GOT3 (cell line): ENCODE measurements at places on chromosomes 2 and 18.
A peak's percentile ranks its signal among the peaks of the same experiment; 100 is the strongest.

DNA sequence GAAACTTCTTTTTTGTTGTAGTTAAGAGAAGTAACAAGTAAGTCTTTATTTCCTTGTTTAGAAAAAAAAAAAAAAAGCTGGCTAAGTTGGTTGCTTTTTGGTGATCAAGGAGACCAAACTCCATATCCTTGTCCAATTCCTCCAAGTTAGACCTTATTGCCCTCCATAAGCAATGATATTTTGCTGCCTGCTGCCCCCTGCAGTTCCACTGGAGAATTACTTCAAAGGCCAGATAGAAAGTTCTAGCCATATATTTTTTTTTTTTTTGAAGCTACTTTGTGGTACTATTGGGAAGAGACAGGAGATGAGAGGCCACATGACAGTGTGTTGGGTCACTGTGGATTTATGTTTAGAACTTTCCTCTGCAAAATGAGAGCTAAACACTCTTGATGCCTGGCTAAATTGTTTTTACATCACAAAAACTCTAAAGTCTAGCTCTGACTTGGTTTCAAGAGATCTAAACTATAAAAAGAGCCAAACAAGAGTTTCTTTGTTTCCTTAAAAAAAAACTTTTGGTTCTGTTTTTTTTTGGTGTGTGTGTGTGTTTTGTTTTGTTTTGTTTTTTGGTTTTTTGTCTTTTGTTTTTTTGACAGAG, 80.7 kb upstream of the RASGRP3 start:
- no peak for DNase-seq

DNA sequence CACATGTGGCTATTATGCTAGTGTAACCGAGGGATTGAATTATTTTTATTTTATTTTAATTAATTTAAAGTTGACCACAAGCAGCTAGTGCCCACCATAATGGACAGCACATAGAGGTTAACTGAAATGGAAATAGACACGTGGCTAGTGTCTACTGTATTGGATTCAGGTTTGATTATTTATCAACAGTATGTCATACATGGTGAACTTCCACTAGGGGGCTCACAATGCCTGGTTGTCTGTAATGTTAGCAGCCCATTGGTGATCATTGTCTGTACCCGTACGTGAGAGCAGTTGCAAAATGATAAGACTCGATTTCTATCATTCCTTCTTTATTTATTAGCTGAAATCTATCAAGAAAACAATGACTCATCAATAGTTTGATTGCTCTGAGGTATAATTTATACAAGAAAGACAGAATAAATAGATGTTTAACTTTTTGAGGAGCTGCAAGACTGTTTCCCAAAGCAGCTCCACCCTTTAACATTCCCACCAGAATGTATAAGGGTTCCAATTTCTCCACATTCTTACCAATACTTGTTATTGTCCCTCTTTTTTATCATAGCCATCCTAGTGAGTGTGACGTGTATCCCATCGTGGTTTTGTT, 76.5 kb downstream of the CYBRD1 start:
- no peak for DNase-seq

GRCh38 chr2:238945433-238946150, 97.7 kb downstream of the TWIST2 start:
- no peak for DNase-seq

DNA sequence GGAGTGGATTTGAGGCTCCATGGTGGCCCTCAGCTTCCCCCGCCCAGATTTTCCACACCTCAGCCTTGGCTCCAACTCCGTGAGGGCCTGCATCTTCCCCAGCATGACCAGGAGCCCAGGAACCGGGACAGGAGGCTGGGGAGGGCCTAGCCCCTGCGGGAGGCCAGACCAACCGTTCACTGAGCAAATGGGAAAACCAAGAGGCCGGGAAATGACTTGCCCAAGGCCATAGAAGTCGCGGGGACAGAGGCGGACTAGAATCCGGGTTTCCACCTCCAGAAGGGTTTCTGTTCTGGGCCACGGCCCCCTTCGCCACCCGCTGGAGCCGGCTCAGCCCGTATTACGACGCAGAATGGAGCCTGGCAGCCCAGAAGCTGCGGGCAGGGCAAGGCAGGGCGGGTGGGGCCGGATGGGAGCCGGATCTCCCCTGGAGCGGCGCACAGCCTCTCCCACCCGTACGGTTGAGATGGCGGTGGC, 7.9 kb upstream of the CRYBA2 start:
- DNase-seq, result no peak

DNA sequence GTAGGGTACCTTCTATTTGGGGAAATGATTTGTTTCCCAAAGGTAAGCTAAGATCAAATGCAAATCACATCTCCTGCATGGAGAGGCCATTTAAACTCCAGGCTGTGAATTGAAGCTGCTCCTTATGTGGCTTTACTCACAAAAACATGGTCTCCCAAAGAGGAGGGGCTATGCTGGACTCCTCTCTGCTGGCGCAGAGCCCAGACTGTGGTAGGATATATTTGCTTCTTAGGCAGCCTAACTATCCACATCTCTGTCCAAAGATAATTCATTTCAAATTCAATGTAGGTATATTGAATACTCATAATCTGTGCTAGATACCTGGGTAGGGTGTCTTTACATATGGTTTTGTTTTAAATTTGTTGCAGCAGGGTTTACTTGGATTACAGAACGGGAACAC, 358.5 kb downstream of the ALK start:
- no peak for DNase-seq

DNA sequence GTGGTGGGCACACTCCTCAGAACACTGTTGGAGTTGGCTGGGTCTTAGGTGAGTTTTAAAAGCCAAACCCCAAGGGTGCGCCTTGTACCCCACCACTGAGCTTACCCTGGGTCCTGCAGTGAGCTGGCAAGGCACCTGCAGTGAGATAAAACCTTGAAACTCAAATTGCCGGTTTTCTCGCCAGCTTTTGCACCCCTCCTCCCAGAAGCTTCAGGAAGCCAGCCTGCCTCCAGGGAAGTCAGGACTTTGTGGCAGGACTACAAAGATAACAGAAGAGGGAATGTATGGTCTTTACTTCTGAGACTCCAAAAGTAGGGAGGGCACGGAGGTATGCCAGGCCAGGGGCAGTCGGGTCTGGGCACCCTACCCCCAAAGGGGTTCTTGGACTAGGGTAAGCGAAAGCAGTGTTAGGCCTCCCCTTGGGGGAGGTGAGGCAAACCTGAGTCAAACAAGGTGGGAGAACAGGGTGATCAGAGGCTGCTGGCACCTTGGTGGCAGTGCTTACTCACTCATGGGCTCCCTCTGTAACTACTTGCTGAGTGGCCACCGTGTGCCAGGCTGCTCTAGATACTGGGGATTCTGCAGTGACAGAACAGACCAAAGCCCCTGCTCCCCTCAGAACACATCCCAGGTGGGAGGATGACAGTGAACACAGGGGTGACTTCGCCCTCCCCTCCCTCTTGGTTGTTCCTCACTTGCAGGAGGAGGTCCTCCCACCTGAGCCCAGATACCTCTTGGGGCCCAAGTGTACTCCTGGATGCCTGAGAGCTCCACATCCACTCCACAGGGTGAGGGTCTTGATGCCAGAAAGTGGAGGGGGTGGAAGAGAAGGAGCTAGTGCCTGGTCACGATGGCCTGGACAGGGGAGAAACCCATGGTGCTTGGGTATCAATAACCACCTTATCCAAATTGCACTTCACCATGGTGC, 69.3 kb upstream of the RGPD5 start:
- DNase-seq, result no peak

DNA sequence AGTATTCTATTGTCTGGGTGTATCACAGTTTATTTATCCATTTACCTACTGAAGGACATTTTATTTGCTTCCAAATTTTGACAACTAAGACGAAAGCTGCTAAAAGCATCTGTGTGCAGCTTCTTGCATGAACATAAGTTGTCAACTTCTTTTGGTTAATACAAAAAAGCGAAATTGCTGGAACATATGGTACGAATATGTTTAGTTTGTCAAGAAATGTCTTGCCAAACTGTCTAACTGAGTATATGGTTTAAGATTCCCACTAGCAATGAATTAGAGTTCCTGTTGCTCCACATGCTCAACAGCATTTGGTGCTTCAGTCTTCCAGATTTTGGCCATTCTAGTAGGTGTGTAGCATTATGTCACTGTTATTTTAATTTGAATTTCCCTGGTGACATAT, 372.3 kb upstream of the NRXN1 start:
- no peak for DNase-seq

DNA sequence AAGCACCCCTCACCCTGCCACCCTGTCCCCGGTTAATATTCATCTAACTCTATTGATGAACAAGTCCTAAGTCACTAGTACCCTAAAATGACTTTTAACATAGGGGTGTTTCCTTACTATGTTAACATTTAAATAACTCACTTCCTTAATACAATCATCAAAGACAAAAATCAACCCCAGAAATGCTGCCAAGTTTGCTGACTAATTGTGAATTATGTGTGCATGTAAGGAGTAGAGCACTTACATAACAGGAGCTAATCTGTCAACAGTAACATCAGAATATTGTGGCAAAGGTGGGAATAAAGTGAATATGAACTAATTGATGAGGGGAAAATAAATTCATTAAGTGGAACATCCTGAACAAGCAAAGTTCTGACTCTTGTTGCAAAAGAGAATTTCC, 81.4 kb upstream of the ERBB4 start:
- no peak for DNase-seq

DNA sequence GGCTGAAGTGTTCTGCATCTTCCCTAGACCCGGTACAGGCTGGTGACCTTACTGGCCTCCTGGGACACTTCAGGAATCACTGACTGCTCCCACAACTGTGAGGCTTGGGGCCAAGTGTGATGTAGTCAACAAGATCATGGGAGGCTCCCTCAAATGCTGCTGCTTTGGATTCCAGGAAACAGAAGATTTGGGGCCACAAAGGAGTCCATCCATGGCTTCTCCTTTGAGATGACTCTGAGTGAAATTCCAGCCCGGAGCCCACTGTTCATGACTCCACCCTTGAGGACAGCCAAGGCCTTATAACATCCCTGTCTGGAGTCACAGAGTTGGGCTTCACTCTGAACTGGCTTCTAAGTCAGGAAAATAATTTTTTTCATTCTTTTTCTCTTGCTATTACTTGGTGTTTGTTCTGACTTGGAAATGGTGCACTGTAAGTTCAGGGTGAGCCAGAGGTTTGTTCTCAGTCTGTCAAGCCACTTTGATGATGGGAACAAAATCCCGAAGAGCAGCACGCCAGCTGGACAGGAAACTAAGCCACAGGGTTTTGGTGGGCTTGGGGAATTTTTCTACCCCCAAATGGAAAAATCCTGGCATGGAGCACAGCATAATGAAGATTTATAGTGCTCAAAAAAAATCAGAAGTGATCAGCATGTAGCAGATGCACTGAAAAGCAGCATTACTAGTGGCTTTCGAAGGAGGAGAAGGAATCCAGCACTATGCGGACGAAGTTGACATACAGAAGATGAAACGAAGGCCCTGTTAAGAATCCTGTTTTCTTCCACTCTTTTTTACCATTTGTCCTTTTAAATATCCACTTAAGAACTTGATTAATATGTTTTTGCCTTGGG, 98.1 kb upstream of the ZFP36L2 start:
- DNase-seq, result no peak

DNA sequence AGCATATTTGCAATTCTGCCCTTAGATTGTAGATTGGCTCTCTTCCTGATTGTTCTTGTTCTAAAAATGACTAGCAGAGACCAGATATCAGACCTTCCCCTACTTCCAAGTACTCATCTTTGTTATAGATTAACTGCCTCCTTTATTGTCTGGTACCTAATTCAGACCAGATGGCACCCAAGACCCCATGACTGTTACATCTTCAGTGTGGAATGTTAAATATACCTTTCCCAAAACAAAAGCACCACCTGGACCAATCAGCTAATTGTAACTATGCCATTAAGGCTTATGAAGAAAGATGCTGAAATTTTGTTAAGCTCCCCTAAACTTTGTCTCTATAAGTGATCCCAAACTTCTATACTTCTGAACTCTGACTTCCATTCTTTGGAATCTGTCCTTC, 12.0 kb upstream of the TFPI start:
- DNase-seq, result no peak

DNA sequence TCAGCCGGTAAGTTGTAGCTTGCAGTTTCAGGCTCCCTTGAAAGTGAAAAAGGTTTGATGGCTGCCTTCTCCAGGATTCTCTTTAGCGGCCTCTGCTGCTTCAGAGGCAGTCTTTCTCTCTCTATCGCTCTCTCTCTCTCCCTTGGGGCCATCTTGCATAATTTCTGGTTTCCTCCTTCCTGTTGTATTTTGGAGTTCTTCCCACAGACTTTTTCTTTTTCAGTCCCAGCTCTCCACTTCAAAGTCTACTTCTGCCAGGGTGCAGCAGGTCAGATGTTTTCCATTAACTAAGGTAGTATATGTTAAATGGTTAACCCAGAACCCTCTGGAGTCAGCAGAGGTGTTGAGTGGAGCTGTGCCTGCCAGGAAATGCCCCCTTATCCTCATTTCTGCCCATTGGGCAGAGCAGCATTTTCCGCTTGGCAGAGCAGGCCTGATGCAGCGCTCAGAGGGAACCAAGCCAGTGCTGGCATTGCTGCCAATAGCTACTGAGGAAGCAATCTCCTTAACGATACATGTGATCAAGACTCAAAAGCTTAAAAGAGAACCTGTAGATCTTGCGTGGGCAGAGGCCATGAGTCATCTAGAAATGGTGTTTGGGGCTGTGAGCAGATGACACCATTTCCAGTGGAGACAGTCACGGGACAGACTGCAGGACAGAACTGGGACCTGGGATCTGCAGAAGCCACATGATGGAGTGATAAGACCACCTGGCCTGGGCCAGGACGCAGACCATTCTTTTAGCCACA, 20.8 kb downstream of the DBI start:
- DNase-seq, result peak; percentile 40

DNA sequence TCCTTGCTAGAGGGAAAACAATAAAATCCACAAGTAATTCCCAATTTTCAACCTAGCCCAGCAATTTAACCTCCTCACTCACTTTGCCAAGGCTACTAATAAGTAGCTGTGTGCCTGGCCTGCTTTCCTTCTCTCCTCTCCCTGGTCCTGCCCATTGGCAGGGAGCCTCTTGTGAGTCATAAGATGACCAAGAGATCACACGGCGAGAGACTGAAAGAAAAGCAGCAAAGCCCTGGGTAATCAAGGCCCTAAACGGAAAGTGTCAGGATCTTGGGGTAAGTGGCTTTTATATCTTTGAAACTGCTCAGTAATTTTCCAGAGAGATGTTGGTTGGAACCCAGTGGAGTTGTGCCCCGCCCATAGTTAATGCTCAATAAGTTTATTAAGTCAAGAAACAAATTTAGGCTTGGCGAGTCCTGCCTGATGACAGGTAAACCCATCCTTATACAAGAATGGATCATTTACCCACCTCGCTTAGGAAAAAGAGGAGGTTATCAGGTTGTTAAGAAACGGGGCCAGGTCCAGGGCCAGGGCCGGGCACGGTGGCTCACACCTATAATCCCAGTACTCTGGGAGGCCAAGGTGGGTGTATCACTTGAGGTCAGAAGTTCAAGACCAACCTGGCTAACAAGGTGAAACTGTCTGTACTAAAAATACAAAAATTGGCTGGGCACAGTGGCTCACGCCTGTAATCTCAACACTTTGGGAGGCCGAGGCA, 10.0 kb upstream of the ADAM17 start:
- peak; percentile 13 for DNase-seq

- DNase-seq, result no peak
Observed at GRCh38 chr18:31102941-31103340, 720 bp upstream of the DSC2 start.

- no peak for DNase-seq
Observed at GRCh38 chr18:7577706-7578105, 10.6 kb downstream of the PTPRM start.

- DNase-seq, result no peak
Observed at GRCh38 chr2:227325839-227326195, 766 bp downstream of the MFF start.
